ENCODE measurements at places on chromosomes 1 and 21.

DNA sequence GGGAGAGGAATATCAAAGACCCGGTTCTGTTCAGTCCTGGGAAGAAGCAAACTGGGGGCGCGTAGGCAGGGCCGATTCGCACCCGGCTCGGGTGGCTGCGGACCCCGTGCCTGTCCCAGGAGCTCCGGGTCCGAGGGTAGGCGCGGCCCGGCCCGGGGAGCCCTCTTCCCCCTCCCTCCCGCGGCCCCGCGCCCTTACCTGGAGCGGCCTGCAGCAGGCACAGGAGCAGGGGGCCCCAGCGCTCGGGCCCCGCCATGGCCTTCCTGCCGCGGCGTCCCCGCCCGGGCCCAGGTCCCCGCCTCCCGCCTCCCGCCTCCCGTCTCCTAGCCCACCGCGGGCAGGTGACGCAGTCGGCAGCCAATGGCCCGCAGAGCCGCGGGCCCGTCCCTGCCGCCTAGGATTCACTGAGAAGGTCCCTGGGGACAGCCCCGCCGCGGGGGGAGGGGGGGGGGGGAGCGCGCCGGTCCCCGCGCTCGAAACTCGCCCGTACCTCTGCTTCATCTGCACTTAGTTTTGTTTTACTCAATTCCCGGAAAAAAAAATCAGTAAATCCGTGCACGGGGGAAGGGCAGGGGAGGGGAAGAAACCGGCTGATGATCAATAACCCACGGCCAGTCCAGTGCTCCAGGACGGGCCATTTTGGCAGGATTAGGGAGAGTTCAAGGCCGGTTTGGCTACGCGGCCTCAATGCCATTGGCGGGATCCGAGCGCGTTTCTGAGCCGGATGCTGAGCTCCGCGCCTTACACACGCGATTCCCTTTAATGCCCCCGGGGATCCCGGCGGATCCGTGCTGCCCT, at the start of gene IFNLR1:
Gene IFNLR1 (minus strand): TSS at position 297 of the 798 bp plus-strand sequence. CDS start 41 bp downstream, at position 256.
- DNase-seq, result peak; percentile 40

DNA sequence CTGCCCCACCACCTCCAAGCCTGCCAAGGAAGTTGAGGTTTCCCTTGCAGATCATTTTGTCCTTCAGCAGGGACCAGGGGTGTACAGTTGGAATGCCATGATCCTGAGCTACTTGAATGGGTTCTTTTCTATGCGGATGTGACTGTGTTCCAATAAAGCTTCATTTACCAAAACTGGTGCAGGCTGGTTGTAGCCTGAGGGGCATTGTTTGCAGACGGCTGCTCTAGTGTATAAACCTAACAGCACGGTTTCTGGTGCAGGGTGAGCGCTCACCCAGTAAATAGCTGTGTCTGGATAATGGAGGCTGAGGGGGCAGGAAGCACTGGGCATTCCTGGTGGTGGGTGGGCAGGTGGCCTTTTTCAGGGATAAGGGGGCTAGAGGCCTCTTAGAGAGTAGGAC, 72.7 kb upstream of the ACTL8 start:
- DNase-seq, result no peak

GRCh38 chr1:204464187-204464631, 30.4 kb downstream of the PIK3C2B start:
- DNase-seq, result no peak

- no peak for DNase-seq
Observed at GRCh38 chr1:61138921-61139774, 56.8 kb downstream of the NFIA start.

DNA sequence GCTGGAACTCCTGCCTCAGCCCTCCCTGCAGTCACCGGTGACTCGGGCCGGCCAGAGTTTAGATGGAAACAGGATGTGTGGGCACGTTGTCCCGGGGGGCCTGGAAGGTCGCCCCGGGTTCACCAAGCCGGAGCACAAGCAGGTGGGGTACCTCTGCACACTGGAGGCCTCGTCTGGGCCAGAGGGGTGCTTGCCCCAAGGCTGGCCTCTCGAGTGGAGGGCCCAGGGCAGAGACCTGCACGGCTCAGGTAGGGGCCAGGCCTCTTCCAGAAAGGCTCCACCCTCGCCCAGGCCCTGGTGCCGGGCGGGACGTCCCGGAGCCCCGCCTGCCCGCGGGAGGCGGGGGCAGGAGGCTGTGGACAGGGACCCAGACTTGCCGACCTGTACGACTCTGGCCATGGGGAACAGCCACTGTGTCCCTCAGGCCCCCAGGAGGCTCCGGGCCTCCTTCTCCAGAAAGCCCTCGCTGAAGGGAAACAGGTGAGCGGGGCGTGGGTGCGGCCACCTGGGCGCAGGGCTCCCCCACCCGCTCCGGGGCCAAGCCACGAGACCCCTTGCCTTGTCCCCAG, at the start of gene PLEKHN1:
Gene PLEKHN1 (plus strand): TSS at position 348 of the 569 bp plus-strand sequence. CDS start 50 bp downstream, at position 398.
- peak; percentile 35 for DNase-seq

DNA sequence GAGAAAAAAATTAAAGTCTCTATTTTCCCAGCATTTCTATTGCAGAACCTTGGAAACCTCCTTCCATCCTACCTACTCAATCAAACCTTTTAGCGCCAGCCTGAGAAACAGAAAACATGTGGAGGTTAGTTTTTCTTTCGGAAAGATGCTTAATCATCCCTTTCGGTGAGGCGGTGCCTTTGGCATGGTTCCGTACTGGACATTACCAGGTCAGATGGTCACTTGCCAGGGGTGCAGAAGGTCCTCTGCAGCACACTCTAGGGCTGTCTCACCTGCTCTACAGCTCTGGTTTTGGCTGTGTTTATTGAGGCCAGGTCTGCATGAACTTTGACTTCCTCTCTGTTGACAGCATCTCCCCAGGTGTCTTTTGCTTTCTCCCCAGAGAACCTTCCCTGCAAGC, 121.5 kb downstream of the PLD5 start:
- no peak for DNase-seq

DNA sequence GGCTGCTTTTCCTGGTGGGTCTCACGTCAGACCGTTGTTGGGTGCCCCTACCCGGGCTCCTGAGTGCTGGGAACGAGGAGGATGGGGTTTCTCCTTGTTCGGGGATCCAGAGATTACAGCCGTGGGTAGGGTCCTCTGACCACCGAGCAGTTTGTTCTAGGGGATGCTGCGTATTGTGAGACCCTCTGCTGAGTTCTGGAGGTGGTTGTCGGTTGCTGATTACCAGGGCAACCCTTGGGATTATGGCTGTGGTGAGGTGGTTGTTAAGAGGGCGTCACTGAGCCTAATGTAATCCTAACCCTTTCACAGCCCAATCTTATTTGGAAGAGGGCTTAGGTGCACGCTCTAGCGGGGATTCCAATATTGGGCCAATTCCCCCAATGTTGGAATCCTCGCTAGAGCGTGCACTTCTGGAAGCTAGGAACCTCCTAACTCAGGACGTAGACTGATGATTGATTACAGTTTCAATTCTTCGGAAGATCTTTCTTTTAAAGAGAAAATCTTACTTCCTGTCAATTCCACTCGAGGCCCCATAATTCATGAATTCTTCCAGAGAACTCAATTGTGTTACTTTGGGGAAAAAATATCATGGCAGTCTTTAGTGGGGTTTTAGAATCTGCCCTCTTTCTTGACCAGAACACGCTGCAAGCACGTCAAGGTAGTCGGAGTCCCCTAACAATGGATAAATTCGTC, 483 bp downstream of the TCEANC2 start:
- DNase-seq, result no peak

DNA sequence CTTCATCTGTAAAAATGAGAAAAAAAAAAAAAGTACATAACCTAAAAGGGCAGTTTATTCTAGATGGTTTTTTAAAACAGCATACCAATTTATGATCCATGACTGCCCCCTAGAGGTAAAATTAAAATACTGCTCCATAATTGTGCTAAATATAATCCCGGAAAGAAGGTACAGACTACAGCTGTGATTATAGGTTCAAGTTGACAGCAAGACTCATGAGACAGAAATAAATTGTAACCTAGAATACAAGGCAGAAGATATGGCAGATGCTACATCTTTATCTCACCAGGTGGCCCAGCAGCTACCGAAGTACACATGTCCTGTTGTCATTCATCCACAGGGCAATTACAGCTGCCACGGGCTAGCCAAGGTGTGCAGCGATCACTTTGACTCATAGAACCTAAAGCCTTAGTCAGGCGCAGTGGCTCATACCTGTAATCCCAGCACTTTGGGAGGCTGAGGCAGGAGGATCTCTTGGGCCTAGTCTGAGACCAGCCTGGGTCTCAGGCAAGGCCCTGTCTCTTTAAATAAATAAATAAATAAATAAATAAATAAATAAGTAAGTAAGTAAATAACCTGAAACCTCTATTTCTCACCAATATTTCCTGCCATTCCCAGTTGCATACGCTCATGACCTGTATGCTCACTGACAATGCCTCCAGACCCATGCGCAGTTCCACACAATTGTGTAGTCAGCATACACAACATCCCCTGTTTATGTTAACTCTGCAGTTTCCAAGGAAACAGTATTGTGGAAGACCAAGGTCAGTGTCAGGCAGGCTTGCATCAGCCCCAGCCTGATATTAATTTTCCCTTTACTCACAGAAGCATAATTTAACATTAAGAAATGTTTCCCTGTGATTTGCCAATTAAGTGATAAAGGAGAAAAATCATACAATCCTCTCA, 18.3 kb upstream of the PPIE start:
- no peak for DNase-seq

- no peak for DNase-seq
Observed at GRCh38 chr1:219639876-219640577, 27.1 kb upstream of the ZC3H11B start.

DNA sequence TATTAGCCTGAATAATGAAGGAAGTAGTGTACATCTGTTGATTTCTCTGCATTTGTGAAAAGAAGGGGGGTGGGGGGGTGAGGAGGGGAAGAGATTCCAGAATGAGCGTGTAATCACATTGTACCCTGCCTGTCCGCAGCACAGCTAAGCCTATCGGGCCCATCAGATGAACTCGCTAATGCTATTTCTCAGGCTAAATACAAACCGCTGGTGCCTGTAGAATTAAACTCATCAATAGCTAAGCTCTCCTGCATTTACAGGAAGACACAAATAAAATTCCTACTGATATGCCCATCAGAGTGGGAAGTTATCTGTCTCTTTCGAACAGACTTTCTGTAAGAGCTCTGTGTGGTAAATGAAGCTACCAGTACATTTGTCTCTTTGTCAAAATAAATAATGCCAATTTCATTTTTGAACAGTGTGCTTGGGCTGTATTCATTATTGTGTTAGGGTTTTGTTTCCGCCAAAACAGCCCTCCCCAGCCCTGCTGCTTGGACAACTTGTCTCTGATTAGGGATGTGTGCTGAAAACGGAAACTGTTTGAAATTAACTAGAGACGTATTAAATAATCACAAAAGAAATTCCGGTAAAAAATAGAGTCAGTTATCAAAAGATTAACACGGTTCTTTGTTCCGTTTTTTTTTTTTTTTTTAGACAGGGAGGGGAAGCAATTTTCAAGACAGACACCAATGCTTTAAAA, 305.4 kb downstream of the TTLL7 start:
- DNase-seq, result no peak

DNA sequence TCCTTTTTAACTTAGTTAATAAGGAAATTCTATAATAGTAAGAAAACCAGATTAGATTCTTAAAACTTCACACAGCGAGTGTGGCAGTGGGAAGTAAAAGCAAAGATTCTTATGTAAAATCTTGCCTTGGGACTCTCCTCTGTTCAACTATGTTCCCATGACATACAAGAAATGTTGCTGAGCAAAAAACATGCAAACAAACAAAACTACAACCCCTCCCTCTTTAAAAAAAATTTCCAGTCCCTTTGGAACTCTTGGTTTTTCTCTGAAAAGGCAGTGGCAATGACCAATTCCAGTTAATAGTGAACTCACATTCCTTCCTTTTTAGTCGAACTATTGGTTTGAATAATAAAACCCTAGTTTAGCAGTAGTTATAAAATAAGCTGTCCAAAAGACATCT, 453.1 kb upstream of the ZRANB2 start:
- no peak for DNase-seq

DNA sequence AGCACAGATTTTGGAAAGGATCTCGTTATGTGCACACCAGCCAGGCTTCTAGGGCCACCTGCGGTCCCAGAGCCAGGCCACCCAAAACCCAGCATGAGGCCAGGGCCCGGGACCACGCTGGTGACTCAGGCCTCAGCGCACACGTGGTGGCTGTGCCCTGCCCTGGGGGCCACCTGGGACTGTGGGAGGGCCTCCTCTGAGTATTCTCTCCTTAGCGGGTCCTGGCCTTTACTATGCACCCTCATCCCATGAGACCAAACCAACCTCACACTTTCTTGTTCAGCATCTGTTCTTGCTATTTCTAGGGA, 9.9 kb downstream of the WNT9A start:
- DNase-seq, result no peak

DNA sequence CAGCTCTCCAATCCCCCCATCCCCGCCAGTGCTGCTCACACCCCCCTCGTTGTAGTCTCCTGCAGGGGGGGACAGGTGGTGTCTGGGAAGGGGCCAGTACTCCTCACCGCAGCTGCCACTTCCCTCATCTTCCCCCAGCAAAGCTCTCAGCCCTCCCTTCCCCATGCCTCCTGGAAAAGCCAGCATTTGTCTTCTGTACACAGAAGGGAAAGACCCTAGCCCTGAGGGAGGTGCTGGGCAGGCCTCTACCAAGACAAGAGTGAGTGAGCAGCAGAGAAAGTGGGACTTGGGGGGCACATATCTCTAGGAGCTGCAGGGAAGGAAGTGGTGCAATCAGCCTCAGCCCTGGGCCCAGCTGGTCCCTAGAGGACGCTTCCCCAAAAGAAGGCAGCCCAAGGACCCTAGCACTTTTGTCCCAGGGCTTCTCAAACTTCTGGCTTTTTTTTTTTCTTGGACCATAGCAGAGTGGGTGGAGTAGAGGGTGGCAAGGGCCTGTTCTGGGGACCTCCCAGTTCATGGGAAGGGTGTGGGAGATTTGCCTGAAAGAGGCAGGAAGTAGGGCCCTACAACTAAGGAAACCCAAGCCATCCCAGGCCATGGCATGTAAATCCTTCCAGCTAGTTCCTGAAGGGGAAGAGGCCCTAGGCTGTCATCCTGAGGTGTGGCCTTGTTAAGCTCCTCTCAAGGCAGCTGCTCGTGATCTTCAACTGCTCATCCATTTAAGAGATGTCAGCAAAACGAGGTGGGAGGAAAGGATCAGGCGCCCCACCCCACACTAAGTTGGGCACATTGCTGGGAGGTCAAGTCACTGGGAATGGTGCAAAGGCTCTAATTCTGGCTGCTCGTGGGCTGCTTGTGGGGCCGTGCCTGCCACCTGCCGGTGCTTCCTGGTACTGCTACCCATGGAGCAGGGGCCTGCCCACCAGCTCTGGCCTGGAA, 12.6 kb downstream of the ZC3H12A start:
- DNase-seq, result peak; percentile 79

- no peak for DNase-seq
Observed at GRCh38 chr1:217273866-217274265, 357.0 kb downstream of the GPATCH2 start.

GRCh38 chr1:81554108-81554507, 246.6 kb upstream of the ADGRL2 start:
- DNase-seq, result no peak

GRCh38 chr1:79431340-79431739, 424.8 kb upstream of the ADGRL4 start:
- no peak for DNase-seq

DNA sequence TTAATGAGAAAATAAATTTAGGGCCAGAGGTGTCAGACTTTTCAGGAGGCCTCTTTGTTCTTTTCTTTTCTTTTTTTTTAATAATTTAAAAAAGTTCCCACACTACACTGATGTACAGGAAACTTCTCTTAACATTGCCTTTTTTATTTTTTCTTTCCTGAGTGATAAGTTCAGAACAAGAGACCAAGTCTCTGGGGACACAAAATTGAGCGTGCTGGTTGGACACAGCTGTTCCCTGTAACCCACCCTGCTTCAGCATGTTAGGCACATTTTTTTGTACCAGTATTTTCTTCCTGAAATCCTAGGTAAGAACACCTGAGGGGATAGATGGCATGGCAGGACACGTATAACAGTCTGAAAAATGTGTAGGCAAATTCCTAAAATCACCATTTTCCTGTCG, 50.1 kb downstream of the PBX1 start:
- no peak for DNase-seq

GRCh38 chr1:58356402-58356801, 190.1 kb downstream of the OMA1 start:
- DNase-seq, result no peak

Data from activated CD8-positive, alpha-beta memory T cell treated with anti-CD3 and anti-CD28 coated beads for 48 hours (primary cell).